BJ (cell line): ENCODE measurements at places on chromosomes 6 and 20.
A peak's percentile ranks its signal among the peaks of the same experiment; 100 is the strongest.

DNA sequence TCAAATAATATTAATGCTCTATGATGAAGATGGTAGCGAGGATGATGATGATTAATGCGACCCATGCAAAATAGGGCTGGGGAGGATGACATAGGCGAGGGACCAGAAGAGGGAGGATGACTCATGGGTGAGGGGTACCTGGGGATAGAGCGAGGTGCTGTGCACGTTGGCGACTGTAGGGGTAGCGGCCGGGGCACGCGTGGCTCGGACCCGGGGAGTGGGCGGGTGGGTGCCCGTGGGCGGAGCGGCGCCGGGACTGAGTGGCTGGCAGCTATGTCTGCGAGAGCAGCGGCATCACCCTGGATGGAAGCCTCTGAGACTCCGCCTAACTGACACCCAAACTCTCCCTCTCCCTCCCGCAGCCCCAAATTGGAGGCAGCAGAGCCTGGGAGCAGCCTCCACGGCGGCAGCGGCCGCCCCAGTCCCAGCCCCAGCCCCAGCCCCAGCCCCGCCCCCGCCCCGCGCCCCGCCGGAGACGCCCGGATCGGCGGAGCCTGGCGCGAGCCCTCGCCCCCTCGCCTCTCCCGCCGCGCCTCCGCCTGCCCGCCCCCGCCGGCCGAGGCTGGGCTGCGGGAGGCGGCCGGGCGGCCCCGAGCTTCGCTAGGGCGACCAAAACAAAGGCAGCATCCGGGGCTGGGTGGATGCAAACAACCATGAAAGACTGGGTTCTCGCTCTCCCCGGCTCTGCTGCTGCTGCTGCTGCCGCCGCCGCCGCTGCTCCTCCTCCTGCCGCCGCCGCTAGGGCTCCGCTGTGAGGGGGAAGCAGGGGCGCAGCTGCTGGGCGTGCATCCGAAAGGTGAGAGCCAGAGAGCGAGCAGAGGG, at the start of gene RIMS1:
Gene RIMS1 (plus strand): TSS at position 367 of the 822 bp plus-strand sequence. CDS start 474 bp downstream, outside the sequence.
- DNase-seq = no peak

- DNase-seq = no peak
Measured at GRCh38 chr6:69735027-69735426, 61.8 kb downstream of the LMBRD1 start.

- no peak for DNase-seq
Measured at GRCh38 chr6:111105578-111105977, 18.3 kb downstream of the SLC16A10 start.

DNA sequence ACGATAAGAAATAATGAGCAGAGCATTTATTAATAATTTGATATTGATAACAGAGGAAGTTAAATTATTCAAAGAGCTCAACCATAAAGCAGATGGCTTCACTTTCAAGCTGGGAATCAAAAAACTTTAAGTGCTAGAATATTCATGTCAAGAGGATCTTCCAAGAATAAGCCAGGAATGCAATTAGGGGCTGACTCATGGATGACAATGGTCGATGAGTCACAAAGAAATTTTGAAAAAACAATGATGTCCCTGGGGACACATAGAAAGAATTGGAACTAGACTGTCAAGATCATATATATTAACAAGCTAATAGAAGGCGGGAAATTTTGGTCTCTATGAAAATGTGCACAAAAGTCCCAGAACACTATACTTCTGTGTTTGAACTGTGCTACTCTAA, 304.1 kb downstream of the LAMA2 start:
- peak; percentile 71 for DNase-seq

DNA sequence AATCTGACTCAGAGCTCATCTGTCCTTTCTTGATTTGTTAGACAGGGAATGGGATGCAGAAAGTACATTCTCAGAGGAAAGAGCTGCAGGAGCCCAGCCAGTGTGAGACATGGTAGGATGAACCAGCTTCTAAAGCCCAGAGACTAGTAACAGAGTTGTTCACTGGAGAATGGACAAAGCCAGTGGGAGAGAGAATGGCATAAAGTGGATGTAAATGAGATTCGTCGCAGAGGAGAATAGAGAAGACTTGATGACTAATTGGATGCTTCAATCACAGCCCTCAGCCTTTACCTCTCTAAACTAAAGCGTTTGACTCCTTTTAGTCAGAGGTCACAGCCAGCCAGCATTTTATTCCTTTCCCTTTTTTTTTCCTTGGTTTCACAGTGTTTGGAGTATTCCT, 25.5 kb upstream of the L3MBTL3 start:
- no peak for DNase-seq

GRCh38 chr20:10476319-10476724, 41.2 kb downstream of the SLX4IP start:
- DNase-seq = peak; percentile 7

DNA sequence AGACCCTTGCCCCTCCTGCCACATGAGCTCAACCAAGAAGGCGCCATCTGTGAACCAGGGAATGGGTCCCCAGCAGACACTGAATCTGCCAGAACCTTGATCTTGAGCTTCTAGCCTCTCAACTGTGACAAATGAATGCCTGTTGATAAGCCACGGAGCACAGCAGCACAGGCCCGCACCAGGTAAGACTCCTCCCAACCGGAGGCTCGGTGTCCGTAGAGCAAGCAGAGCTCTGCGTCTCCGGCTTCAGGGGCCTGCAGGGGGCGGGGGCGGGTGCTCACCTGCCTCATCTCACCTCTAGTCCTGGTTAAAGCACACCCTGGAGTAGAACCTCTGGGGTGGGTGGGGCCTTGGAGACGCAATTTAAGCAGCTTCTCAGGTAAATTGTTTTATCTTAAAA, 122.7 kb downstream of the SMOC2 start:
- no peak for DNase-seq

DNA sequence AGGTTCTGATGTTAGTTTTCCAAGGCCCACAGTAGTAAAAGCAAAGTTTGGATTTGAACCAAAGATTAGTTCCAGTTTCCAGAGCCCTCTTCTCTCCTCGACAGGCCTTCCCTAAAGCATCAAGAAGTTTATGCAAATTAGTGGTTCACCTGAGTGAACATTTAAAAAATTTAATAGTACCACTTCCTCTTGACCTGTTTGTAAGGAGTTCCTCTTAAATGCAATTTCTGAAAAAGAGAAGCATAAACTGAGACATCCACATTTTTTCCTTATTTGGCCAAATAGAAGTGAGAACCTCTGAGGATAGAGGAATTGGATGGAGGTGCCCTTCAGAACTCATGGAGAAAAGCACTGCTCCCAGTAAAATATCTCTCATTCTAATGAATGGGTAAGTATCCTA, 1.2 kb upstream of the DSE start:
- no peak for DNase-seq

DNA sequence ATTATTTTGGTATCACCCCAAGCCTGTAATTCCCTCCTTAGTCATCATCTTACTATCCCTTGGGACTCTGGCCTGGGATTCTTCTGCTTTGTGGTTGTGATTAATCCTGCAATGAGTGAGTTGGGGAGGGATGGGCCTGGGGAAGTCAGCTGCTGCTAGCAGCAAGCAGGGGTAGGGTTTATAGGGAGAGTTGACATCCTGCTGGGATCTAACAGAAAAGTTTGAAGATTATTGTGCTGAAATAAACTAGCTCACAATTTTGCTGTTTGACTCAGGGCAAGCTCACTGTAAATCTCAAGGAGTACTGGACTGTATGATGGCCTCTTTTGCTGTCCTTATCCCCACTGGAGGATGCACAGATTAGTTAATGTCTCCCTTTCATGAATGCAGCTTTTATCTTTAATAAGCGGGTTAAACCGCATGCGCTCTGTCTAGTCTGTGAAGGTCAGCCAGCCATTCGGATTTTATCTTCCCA, 83.4 kb downstream of the JARID2 start:
- DNase-seq = peak; percentile 78

DNA sequence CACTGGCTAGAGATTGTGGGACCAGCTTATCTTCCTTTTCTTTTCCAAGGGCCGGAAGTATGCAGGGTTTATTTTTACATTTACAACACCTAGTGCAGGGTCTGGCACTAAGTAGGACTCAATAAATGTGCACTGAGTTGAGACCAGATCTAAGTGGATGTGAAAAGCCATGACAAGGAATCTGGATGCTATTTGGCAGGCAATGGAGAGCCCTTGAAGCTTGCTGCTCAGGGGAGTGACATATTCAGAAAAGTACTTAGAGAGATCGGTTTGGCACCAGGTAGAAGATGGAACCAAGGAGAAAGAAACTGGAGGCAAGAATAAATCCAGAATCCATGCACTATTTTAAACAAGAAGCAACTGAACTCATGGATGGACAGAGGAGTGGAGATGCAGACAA, 815.8 kb downstream of the MAFB start:
- no peak for DNase-seq

- no peak for DNase-seq
Measured at GRCh38 chr6:12653486-12653885, 63.1 kb upstream of the PHACTR1 start.

DNA sequence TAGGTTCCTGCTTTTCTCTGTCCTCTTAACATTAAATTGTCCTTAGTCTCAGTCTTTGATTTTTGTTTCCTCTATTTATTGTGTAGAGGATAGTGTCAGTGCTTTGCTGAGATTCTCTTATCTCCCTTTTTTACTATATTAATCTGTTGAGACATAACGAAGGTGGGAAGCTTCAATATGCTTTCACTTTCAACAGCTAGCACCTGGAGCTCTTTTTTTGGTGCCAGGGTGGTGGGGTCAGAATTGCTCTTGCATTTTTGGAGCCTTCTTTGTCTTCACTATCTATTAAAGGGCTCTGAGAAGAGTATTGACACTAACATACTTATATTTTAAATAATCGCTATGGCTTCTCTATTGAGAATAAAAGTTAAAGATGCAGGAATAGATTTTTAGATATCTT, 97.1 kb upstream of the EPHA7 start:
- DNase-seq = no peak

DNA sequence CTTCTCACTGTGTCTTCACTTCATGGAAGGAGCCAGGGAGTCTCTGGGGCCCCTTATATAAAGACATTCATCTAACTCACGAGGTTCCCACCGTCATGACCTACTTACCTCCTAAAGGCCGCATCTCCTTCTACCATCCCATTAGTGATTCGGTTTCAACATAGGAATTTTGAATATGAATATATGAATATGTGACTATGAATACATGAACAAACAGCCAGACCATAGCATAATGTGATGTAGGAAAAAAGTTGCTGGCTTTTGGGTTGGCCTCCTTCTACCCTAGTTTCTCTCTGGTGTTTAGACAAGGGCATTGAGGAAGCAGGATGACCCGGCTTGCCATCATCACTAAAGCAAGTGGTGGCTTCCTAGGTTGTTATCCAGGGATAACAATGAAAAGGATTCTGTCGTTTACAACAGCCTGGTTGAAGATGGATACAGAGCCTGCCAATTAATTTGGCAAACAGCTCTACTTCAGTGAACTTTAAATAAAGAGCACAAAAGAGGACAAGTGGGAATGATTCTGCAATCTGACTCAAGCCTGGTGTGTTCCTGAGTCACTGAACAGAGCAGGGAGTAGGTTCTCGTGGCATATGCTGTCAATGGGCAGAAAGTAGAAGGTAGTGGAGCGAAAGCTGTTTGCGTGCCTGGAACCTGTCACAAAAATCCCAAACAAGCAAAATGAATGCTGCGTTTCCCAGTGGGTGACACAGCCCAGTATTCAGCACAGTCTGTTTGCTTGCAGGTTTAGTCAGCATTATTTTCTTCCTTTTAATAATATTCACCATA, 44.0 kb upstream of the DOK5 start:
- DNase-seq = no peak

GRCh38 chr20:32079655-32080109, 27.6 kb downstream of the HCK start:
- no peak for DNase-seq

DNA sequence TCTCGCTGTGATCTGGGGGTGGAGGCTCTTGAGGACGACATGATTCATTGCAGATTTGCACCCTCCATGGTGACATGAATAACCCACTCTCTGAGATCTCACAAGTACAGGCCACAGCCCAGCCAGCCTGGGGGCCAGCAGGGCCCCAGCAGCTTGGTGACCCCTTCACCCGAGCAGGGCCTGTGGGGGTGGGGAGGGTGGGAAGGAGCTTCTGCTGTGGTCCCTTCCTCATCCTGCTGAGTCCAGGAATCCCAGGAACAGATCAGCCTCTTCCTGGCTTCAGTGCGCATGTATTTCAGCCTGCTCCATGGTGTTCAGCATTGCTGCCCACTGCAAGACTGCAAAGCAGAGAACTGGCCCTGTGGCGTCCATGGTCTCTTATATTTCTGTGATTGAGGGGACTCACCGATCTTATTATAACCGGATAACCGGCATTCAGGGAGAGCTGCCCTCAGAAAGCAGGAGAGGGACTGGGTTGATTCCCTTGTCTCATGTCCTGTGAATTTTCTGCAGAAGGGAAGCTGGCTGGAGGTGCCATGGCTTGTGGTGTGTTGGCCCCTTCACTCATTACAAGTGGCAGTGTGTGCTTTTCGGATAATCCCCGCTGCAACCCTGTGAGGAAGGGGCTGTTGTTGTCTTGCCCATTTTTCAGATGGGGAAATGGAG, 118.8 kb upstream of the FRMD1 start:
- no peak for DNase-seq

DNA sequence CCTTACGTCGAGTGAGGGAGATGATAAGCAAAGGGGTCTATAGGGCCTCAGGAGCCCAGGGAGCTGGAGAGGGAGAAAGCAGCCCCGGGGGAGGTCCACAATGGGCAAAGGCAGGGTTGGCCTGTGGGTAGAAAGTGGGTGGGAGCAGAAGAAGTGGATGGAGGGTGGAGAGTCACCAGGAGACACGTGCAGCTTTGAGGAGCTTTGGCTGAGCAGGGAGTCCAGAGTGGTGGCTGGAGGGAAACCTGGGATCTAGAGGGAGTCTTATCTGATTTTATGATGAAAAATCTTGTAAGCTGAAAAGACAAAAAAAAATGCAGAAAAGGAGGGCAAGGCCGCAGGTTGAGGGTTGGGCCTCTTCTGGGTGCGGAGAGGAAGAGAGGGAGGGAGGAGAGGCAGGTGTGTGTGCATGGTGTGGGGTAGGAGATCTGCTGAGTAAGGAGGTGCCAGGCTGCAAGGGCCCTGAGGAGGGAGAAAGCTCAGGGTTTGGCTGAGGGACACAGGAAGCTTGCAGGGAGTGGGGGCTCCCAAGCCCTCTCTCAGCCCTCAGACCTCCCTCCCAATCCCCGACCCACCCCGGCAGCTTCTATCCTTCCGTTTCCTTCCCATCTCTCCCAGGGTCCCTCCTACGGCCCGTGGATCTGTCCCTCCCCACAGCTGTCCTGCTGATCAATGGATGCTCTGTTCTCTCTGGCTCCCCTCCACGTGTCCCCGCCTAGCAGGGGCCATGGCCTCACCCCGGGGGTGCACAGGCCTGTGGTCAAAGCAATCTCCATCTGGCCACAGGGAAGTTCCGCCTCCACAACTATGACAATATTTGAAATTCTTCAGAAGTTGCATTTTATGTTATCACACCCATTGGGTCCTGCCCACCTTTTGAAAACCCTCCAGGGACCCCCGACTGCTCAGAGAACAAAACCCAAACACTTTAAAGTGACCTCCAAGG, 17.1 kb upstream of the BPI start:
- DNase-seq = no peak

- DNase-seq = no peak
Measured at GRCh38 chr6:156449569-156449968, 327.6 kb upstream of the ARID1B start.

DNA sequence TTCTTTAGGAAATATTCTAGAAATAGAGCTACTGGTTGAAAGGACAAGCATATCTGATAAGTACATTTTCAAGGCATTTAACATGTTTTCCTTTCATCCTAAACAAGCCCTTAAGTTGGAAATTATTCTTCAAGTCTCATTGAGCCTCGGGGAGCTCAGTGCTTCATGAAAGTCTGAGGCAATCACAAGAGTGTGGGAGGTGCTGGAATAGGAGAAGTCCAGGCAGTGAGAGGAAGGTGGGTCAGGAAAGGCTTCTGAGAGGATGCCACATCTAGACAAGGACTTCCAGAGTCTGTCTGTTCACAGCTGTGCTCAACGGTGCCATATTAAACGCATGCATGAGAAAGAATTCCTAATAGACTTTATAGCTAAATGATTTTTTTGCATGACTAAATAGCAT, 69.8 kb downstream of the CD83 start:
- no peak for DNase-seq
